GM12892 (cell line): ENCODE measurements at places on chromosomes 12 and 14.

GRCh38 chr12:67747869-67748742 is 99.6 kb downstream of the DYRK2 start:
- no peak for DNase-seq

DNA sequence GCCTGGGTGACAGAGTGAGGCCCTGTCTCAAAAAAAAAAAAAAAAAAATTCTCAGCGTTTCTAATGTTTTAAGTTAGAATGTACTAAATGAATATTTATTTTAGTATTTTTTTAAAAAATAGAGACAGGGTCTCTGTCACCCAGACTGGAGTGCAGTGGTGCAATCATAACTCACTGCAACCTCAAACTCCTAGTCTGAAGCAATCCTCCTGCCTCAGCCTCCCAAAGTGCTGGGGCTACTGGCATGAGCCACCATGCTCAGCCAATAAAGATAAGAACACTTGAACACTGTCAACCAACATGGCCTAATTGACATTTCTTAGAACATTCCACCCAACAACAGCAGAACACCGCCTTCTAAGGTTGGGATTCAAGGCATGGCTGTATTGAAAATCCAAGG is 5.1 kb upstream of the DYNC1H1 start:
- no peak for DNase-seq

DNA sequence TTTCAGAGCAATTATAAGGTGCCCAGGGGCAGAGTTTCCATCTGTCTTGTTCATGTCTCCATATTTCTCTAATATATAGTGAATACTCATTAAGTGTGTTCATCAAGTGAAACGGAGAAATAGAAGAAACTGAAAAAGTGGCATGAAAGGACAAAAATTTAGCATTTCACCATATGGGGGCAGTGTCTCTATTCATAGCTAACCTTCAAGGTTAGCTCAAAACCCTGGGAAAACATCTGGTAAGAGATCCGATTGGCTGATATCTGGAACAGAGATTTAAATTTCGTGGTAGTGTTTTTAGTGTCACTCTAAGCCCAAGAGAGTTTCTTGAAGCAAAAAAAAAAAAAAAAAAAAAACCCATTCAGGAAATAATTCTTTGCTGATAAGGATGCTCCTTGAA is 367.5 kb downstream of the DAD1 start:
- DNase-seq: no peak

GRCh38 chr12:90909069-90909770 is 45.8 kb downstream of the CCER1 start:
- no peak for DNase-seq

DNA sequence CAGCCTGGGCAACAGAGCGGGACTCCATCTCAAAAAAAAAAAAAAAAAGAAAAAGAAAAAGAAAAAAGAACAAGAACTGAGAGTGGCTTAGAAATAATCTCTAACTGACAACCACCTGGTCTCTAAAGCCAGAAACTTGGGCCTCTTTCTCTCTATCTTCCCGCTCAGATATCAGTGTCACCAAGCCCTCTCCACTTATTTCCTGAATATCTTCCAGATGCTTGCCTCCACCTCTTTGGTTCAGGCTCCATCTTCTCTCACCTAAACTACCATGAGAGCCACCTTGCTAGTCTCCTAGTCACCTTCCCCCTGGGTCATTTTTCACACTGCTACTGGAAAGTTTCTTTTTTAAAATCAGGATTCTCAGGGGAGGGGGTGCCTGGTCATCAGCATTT is 1.8 kb upstream of the TM9SF1 start:
- no peak for DNase-seq

GRCh38 chr14:90308561-90308960 is 23.2 kb downstream of the NRDE2 start:
- no peak for DNase-seq

- no peak for DNase-seq
Observed at GRCh38 chr12:27305673-27306456, 26.8 kb upstream of the BMAL2 start.

DNA sequence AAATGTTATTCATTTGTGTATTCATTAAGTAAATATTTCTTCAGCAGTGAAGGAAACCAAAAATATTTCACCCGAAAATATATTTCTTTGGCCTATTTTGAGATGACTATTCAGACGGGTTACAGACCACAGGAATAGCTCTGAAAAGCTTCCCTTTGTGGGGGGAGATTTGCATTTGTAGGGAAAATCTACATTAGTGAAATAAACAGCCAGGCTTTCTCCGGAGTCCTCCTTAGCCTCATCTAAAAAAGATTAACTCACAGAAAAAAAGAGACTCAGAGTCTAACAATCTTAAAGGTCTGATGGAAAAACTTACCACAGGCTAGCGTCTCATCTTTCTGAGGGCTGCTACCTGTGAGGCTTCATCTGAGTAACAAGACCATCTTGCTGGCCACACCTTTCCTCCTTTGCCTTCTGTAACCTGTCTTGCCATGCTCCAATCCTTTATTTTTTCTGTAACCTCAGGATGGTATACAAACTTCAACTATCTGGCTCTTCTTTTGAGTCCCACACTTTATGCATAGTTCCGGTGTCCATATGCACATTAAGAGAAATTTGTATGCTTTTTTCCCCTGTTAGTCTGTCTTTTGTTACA is 100.7 kb downstream of the CNTN1 start:
- no peak for DNase-seq

DNA sequence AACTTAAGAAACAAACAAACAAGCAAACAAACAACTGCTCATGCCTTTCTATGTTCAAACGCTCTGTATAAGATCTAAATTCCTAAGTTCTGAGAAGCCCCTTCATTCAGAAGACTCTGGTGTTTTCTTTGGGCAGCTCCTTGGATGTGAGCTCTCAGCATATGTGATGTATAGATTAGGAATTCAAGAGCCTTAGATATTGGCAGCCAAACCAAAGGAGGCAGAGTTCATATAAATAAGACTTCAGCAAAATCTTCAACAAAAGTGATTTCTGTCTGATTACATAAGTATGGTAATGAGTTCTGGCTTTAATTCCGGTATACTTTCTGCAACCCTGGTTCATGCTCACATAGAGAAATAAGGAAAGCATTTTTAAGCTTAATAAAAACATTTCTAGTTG is 145.6 kb downstream of the DYRK2 start:
- DNase-seq: no peak

- DNase-seq: no peak
Observed at GRCh38 chr12:24767016-24767415, 181.9 kb downstream of the BCAT1 start.
